ENCODE measurements at places on chromosomes 1 and 21.

GRCh38 chr1:162343470-162343869 lies 33.2 kb downstream of the SPATA46 start:
- DNase-seq: no peak

- DNase-seq: no peak
These were observed 17.3 kb downstream of the NOC2L start for GRCh38 chr1:941588-942383.

- DNase-seq: no peak
These were observed 42.7 kb downstream of the MORN1 start for GRCh38 chr1:2348346-2349325.

DNA sequence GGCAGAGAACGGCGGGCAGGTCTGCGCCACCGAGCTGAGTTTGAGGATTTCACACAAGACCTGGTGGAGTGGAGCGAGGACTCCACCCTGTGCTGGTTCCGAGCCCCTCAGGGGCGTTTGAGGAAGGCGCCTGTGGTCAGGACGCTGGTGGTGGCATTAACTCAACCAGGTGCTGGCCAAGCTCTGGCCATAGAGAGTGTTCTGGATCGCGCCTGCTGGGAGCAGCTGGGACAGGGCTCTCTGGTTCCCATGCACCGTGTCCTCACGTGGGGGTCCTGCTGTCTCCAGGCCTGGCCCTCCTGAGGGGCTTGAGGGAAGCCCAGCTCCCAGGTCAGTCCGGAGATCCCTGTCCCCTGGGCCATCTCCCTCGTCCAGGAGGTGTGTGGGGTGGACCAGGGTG lies 24.8 kb upstream of the TTC34 start:
- DNase-seq: no peak

- no peak for DNase-seq
These were observed 28.8 kb downstream of the TOR1AIP1 start for GRCh38 chr1:179910934-179911333.

GRCh38 chr1:219415433-219415832 lies 197.5 kb downstream of the ZC3H11B start:
- DNase-seq: no peak

DNA sequence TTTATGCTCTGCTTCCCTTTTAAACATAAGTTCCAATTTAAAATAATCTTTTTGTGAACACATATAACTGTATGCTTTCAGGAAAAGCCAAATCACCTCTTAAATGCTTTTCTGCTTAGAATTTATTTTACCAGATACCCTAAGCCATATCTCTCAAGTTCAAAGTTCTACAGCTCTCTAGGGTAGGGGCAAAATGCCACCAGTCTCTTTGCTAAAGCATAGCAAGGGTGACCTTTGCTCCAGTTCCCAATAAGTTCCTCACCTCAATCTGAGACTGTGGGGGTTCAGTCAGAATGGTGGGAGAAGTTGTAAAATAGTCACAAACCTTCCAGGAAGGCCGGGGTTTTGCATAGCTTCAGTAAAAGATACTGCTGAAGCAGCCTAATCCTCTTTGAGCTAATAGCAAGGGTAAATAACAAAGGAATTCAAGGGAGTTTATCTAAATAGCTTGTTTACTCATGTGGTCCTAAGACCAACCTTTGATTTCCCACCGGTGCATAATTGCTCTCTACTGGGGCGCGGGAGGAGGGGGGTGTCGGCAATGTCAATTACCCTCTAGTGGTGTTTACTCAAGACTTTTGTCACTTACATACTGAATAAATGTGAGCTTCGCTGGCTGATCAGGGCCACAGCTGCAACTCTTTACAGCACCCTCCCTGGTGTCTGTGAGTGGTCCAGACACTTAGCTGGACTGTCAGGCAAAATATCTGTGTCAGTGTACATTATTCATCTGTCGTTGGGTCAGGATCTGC lies 1376.2 kb downstream of the NCAM2 start:
- no peak for DNase-seq

GRCh38 chr1:200654660-200655059 lies 15.0 kb downstream of the DDX59 start:
- DNase-seq: no peak

DNA sequence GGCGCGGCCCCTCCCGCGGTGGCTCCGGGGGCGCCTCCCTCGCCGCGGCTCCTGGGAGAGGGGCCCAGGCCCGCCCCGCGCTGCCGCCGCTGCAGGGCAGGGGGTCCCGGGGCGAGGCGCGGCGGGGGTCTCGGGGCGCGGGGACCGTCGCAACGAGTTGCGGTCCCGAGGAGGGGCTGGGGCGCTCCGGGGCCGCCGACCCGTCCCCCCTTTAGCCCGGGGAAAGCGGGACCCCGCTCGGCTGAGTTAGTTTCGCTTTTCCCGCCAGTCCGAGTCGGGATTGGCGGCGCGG lies 493 bp downstream of the SPSB1 start:
- no peak for DNase-seq

DNA sequence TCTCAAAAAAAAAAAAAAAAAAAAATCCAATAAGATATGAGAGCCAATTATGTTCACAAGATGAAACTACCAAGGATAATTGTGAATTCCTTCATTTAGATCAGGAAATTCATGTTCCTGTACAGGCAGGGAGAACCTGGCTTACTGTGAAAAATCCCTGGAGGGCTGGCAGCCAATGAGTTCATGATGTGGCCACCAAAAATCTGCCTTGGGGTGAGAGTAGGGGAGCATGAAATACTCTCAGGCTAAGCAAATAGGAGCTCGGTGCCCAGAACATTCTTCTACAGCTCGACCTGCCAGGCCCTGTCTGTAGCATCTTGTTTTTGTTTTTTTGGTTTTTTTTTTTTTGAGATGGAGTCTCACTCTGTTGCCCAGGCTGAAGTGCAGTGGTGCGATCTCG lies 50.1 kb downstream of the PIK3CD start:
- DNase-seq: no peak

GRCh38 chr1:185044387-185044786 lies 971 bp upstream of the RNF2 start:
- no peak for DNase-seq

DNA sequence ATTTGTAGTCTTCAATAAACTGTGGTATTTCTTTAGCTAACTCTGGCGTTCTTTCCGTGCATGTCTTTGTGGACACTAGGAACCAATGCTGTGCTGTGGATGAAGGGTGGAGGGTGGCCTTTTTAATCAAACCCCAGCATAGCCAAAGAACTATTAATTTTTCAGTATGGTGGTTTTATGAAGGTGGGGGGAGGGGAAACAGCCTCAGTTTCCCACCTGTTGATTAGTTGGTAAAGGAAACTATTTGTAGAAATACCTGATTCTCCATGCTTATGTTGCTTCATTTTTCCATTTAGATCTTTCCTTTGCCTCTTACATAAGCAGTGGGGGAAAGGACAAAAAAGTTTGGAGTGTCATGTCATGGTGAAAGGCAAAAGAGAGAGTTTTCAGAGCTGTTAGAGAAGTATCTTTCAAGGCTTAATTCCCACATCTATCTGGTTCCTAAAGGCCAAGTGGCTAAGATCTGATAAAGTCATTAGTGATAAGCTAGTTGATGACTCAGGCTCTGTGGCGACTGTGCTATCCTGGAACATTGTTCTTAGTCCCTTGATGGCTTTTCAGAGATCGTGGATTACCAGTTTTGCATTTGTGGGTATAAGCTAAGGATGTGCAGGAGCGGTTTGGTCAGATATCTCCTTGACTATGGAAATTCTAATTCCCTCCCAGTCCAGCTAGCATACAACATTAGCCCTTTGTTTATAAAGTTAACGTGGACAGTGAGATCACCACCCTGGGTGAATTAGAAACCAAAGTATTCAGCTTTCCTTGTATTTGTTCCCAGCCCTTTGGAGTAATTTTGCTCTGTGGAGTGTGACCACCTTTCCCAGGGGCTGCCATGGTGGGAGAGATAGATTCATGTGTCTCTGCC lies 8.7 kb upstream of the HAX1 start:
- no peak for DNase-seq

DNA sequence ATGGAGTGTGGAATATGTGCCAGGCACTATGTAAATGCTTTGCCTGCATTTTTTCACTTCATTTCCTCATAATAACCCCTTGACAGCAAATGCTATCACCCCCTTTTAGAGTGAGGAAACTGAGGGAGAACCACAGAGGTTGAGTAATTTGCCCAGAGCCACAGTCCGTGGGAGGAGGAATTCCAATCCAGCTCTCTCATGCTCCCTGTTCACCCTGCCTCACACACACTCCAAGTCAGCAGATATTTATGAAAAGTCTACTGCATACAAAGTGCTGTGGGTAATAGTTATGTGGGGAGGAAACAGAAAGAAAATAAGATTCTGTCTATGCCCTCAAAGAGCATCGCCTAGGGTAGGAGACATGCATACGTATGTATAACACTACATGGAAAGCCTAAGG lies 30.9 kb upstream of the RBM15 start:
- no peak for DNase-seq

Data from smooth muscle cell of the brain vasculature (primary cell).